ENCODE measurements at places on chromosomes 6 and 20. TPM values are rescaled to one million over a fixed set of nuclear protein-coding genes. Genes with fewer than 3 reads are reported as not detected.

The DSP gene
- 39.6 TPM for total RNA-seq

The HEY2 gene
- not detected for total RNA-seq

The CST2 gene
- 0.83 TPM for total RNA-seq

The COL10A1 gene
- total RNA-seq = not detected

The DEFB128 gene
- not detected for total RNA-seq

Measured in A549 treated with ZK216348 at 1 μM for 4 hours (cell line).